Activated CD4-positive, alpha-beta memory T cell treated with anti-CD3 and anti-CD28 coated beads, Interleukin-2, amount 10 ng/mL, durations not matched to agents 7 days and 5 days (primary cell): ENCODE measurements at places on chromosomes 7 and 10.
A peak's percentile ranks its signal among the peaks of the same experiment; 100 is the strongest.

- no peak for DNase-seq
Observed at GRCh38 chr7:8998762-8999161, 565.4 kb downstream of the NXPH1 start.

DNA sequence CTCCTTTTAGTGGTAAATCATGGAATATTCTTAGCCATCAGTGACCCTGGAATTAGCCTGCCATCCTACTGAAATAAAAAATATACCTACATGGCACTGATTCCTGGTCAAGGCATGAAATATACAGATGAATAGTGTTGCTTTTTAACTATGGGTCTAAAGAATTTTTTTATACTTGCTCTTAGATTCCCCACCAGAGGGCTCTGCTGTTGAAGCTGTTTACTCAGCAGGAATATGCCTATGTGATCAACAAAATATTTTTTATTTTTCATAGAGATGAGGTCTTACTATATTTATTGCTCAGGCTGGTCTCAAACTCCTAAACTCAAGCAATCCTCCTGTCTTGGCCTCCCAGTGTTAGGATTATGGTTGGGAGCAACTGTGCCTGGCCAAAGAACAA is 13.5 kb downstream of the ZC3HC1 start:
- DNase-seq: no peak

DNA sequence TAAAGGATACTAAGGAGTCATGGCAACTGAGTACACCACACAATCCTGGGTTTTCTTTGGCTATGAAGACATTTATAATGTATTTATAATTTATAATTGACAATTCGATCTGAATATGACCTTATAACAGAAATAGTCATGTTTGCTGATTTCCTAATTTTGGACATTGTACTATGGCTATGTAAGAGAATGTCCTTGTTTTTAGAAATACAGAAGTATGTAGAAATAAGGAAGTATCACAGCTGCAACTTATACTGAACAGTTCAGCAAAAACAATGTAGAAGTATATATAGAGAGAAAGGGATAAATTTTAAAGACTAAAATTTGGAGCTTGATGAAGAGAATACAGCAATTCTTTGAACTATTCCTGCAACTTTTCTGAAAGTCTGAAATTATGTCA is 32.6 kb downstream of the PRLHR start:
- DNase-seq: no peak

DNA sequence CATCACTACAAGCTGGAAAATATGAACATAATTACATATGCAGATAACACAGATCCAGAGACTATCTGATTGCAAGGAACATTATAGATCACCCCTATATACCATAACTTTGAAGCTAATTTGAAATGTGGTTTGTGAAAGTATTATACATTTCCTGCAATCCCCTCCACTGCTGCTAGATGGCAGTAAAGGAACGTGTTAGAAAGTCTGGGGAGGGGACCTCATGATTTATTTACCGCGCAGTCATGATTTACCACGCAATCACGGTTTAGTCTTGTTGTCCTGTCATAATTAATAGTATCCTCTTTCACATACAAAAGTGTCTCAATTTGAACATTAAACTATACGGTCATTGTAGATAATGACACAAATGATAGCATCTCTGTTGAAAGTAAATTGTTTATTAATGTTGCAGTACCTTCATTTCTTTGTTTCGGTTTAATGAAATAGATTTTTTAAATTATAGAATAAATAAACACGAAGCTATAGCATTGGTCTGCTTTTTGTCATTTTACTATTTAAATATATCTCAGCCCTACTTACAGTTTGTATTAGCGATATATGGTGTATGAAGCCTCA is 145.3 kb upstream of the PRSS1 start:
- DNase-seq: peak; percentile 51

GRCh38 chr7:46207931-46208634 is 287.0 kb upstream of the IGFBP3 start:
- DNase-seq: no peak

DNA sequence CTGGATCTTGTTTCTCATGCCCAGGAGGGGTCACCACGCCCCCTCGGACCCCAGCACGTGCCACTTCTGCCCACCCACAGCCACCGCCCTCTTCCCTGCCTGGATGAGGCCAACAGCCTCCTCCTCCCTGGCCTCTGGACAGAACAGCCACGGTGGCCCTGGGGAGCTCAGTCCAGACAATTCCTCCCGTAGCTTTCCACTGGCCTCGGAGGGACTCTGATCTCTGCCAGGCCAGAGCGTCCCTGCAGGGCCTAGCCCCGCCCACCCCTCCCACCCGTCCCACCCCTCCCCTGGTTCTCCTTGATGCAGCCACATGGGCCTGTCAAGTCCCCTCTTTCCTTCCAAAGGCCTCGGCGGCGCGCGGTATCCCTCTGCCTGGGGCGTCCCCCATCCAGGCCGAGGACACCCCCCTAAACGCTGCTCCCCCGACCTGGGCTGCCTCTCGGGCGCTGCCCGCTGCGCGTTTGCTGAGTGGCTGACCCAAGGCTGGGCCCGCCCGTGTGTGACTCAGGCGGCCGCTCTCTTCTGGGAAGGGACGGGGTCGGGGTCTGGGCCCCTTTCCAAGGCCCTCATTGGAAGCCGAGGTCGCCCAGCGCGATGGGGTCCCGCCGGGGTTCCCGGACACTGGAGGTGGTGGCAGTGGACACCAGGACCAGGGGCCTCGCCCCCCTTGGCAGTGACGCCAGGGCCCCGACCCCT is 557 bp downstream of the TMEM120A start:
- no peak for DNase-seq

GRCh38 chr10:72323771-72324191 is 30.9 kb downstream of the DNAJB12 start:
- no peak for DNase-seq

DNA sequence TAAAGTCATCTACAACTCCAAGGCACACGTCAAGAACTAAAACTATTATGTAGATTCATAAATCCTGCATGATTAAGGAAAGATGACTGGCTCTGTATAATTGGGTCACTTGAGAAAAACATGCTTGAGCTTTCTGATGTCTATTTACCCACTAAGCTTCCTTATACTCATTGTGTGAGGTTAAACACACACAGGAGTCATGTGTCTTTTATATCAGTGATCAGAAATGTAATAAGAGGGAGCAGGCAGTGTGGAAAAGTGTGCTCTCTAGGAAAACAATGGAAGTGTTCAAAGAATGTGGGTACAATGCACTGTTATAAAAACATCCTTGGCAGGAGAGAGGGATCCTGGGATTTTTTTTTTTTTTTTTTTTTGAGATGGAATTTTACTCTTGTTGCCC is 108.6 kb upstream of the ARID5B start:
- no peak for DNase-seq
